ENCODE measurements at places on chromosomes 11 and 22.
A peak's percentile ranks its signal among the peaks of the same experiment; 100 is the strongest.

- DNase-seq = no peak
Observed at GRCh38 chr22:39777716-39778454, 115.7 kb downstream of the ENTHD1 start.

- DNase-seq = no peak
Observed at GRCh38 chr11:122632181-122632824, 23.2 kb upstream of the UBASH3B start.

DNA sequence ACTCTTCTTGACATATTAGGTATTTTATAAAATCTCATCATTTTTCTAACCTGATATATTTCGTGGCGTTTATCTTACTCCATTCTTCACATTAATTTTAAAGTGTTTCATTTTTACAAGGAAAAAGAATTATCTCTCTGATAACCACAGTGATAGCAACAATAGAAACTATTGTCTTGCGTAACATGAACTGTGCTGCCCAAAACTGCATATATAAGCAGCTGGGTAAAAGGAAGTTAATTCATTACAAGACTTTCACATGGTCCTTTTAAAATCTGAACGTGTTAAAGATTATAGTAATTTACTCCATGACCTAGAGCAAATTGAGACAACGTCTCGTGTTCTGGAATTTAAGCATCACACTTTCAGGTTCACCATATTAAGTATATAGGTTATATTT is 210.4 kb upstream of the GRIA4 start:
- no peak for DNase-seq

- no peak for DNase-seq
Observed at GRCh38 chr11:70128435-70128906, 50.4 kb downstream of the ANO1 start.

GRCh38 chr11:115545581-115546210 is 41.5 kb upstream of the CADM1 start:
- no peak for DNase-seq

DNA sequence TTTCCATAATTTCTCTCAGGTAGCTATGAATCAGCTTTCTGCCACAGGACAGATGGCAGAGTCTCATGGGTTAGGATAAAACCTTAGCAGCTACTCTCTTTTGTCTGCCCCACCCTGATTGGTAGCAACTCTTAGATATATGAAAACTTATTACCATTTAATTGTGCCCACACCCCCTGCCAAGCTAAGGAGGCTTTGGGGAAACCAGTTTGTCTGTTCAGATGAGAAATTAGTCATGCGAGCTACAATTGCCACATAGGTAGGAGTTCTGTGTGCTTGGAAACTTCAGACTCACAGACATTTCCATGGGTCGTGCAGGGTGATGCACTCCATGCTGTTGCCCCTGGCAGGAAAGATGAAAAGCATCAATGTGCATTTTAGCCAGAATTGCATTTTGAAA is 39.9 kb downstream of the CD44 start:
- peak; percentile 56 for DNase-seq

- DNase-seq = no peak
Observed at GRCh38 chr11:60719391-60719790, 5.1 kb upstream of the MS4A18 start.

- peak; percentile 60 for DNase-seq
Observed at GRCh38 chr22:41565403-41566054, 4.7 kb downstream of the CSDC2 start.

DNA sequence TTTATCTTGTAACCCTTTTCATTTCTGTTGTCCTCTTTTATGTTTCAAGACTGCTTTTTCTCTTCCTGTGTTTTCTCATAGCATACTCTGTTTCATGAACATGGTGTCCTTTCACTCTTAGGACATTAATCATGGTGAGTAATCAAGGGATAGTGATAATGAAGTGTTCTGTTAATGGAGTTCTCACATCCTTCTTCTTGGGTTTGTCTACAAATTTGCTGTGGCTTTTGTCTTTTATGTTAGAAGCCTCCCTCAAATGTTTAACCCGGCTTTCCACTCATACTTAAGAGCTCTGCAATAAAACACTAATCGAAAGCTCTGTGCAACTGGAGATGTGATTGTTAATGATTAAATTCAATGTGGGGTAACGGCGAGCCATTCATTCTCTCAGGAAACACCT is 593.6 kb downstream of the NELL1 start:
- no peak for DNase-seq

Measured in fibroblast of gingiva (primary cell).